Femur (tissue), 1 donor: ENCODE measurements at places on chromosomes 7 and 10.
A peak's percentile ranks its signal among the peaks of the same experiment; 100 is the strongest.

DNA sequence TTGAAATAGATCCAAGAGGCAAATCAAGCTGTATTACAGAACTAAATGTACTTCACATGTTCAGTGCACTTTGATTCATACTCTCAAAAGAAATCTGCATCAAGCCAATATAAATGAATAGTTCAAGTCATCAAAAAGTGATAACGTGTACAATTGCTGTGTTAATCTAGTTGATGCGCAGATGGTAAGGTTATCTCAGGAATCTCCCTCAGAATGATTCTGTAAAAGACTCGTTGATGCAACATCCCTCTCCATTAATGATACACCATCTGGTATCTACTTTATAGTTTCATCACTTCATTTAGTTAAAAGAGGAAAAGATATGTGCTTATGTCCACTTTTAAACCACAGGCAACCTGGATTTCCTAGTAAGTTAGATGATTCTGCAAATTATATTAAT is 200.6 kb downstream of the CHCHD3 start:
- DNase-seq: no peak

- no peak for DNase-seq
Observed at GRCh38 chr10:123213192-123213591, 59.0 kb downstream of the BUB3 start.

- DNase-seq: no peak
Observed at GRCh38 chr7:30171766-30172447, 37.1 kb downstream of the MTURN start.

DNA sequence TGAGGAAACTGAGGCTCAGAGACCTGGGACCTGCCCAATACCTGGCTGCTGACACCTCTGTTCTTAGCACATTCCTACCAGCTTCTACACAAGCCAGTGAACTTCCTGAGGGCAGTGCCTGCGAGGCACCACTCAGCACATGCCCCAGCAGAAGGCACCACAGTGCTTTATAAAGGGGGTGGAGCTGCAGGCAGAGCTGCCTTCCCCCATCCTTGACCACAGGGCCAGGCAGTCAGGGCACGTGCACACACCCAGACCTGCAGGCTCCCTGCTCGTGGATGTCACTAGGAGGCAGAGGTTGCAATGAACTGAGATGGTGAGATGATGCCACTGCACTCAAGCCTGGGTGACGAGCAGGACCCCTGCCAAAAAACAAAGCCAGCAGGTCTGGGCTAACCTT is 39.2 kb upstream of the TUBB8 start:
- DNase-seq: no peak

DNA sequence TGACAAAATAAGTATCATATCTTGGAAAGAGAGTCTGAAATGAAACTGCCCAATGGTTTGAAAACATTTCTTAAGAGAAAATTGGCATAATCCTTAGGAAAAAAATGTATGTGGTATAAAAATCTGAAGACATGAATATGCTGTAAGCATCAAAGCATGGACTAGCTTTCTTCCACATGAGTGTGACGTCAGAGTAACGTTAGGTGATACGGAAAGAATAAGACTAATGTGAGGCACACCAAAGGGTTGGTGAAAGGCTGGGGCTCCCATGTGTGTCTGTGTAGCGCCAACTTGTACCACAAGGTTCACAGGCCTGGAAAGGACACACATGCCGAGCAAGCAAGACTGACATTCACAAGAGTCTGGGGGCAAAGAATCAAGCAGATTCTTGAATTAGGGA is 238.1 kb upstream of the GLI3 start:
- DNase-seq: no peak

DNA sequence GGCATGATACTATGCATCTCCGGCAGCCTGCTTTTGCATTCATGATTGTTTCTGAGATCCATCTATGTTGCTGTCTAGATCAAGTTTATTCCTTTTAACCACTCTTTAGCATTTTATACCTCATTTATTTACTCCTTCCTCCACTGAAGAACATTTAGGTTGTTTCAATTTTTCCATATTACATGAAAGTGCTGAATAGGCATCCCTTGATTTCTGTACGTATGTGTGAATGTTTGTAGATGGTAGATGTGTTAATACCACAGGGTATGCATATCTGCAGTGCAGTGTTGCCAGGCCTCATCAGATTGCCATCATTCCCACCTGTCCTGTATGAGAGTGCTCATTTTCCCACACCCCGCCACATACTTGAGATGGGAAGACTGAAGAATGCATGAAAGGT is 13.9 kb downstream of the ARPC1A start:
- no peak for DNase-seq

DNA sequence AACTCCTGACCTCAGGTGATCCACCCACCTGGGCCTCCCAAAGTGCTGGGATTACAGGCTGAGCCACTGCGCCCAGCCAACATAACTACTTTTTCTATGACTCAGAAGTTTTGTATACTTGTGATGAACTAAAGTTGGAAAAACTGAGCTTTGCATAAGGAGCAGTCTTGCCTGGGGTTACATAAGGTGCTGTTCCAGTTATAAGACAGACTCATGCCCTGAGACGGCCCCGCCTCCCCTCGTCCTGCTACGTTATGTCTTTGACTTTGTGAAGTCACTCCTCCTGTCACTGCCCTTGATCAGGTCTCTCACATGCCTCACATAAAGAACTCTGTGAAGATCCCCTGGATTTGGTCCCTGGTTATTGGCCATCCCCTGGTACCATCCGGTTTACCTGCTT is 40.4 kb upstream of the OPN4 start:
- DNase-seq: no peak

- DNase-seq: no peak
Observed at GRCh38 chr7:68892236-68892635, 706.0 kb upstream of the AUTS2 start.

GRCh38 chr10:14958872-14959220 is 342 bp upstream of the MEIG1 start:
- DNase-seq: no peak

- DNase-seq: peak; percentile 48
Observed at GRCh38 chr7:153381275-153382040, 621.9 kb downstream of the ACTR3B start.

DNA sequence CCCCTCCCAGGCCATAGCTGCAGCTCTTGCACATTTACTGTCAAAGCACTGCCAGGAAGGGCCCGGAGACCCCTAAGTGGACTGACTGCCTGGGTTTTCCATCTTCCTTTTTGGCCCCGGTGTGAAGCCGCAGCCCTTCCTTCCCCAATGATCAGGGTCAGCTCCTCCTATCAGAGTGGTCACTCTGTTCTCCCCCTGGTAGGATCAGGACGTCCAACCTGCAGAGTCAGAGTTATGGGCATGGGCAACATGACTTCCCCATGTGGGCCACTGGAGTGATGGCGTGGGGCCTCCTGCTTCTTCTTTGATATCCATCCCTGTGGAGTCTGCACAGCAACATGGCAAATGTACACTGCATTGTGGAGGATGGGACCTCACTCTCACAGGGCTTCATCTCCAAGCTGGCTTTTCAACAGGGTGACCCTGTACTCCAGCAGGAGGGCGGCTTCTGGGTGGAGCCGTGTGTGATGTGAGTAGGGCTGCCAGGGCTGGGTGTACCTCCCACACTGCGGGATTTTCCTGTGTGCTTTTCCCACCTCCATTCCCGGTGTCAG is 6.4 kb upstream of the RAMP3 start:
- peak; percentile 8 for DNase-seq

DNA sequence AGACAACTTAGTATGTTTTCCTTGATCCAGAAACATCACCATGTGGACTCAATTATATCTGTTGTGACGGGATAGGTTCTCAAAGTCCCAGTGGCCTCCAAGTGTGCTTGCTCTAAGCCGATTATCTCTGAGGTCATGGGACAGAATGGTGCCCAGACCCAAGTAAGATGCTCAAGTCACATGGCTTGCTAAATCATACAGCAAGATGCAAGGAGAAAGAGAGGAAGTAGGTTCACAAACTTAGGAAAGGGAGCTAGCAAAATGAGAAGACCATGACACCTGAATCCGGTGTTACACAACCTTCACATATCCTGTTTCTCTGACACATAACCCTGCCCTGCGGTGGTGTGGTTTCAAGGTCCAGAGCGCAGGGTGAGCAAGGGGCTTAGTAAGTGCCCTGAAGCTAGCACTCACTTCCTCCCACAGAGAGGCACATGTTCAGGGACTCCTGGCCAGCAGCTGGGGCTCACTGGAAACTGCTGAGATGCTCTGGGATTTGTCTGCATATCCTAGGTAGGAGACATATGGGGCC is 590.9 kb upstream of the ANKRD30A start:
- DNase-seq: peak; percentile 69

- no peak for DNase-seq
Observed at GRCh38 chr10:103546401-103546800, 52.9 kb downstream of the NEURL1 start.

DNA sequence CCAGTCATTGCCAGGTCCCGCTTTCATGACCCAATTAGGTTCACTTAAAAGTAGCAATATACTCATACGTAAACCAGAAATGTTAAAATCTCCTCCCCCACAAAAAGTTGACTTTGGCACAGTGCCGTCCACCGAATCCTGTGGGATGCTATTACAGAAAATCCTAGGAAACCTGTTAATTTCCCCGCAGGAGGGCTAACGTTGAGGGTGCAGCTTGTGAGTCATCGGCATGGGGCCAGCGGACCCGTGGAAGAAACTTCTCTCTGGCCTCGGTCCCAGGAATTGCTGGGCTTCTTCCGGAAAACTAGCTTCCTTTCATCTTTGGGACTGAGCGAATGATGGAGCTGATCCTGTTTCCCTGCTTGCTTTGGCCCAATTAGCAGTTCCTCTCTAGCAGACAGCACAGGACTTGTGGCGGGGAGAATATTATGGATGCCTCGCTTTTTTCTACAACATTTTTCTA is 13.5 kb downstream of the CRYGN start:
- DNase-seq: peak; percentile 82

GRCh38 chr10:93115661-93116383 is 42.1 kb downstream of the CYP26A1 start:
- peak; percentile 53 for DNase-seq

DNA sequence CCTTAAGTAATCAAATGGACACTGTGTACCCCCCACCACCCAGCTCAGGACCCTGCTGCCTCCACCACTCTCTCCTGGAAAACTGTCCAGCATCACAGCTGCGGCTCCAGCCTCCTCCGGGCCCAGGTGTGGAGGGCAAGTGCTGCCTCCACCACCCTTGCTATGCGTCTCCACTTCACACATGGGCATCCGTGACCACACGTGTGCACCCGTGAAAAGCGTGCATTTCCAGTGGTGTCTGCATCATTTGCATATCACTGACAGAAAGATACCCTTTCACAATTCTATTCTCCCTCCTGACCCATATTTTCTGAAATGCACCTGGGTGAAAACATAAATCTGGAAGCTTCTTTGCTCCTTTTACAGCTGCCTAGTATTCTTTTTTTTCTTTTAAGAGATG is 89.7 kb upstream of the PDGFA start:
- no peak for DNase-seq
